Cortex of kidney (tissue), 1 donor: ENCODE measurements at places on chromosomes 11 and 22.

GRCh38 chr22:31039393-31039792 is 41.7 kb upstream of the SMTN start:
- no peak for DNase-seq

DNA sequence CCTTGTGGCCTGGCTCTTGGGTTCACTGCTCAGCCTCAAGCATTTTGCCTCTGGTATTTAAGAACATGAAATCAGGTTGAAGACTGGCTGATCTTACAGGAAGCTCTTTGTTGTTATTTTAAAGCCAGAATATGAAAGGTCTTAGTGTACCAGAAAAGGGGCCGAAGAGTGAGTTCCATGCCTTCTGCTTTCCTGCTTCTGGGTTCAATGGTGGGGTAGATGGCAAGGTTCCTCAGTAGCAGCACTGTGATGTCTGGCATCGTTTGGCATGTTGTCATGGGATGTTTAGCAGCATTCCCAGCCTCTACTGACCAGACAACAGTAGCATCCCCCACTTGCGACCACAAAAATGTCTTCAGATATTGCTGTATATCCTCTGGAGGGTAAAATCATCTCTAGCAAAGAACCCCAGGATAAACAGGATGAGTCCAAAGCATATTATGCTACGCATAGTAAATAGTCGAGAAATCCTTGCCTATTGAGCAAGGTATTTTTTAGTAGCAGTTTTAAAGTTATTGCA is 2.4 kb downstream of the VPS26B start:
- no peak for DNase-seq

GRCh38 chr11:14809466-14809865 is 82.6 kb downstream of the CYP2R1 start:
- DNase-seq, result no peak

DNA sequence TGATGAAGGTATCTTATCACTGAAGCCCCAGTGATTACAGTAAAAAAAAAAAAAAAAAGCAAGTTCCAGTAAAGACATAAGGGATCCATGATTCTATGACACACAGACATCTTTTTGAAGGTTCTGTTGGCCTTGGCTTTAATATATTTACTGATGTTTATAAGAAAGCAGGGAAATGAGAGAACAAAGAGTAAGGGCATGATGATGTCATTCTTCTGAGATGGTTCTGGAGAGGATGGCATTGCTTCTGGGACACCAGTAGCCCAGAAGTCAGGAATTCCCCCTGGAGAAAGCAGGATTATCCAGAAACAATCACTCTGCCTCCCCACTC is 233.6 kb downstream of the FAM76B start:
- DNase-seq, result no peak

GRCh38 chr11:78311702-78312371 is 105.8 kb downstream of the GAB2 start:
- DNase-seq, result no peak

DNA sequence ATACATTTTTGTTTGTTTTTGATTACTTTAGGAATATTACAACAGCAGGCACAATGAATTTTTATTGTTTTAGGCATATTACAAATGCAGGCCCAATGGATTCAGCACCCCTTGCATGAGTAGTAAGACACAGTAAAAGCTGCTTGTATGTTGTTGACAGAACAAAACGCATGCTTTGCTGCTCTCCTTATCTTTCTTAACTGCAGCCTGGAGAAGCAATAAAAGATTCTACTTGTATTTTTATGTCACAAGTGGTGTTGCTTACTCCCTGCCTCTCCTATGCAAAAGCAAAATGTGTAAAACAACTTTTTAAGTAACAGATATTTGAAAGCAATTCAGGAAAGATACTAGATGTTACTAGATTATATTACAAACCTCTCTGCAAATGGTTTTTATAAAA is 73.9 kb downstream of the TRPC6 start:
- no peak for DNase-seq

DNA sequence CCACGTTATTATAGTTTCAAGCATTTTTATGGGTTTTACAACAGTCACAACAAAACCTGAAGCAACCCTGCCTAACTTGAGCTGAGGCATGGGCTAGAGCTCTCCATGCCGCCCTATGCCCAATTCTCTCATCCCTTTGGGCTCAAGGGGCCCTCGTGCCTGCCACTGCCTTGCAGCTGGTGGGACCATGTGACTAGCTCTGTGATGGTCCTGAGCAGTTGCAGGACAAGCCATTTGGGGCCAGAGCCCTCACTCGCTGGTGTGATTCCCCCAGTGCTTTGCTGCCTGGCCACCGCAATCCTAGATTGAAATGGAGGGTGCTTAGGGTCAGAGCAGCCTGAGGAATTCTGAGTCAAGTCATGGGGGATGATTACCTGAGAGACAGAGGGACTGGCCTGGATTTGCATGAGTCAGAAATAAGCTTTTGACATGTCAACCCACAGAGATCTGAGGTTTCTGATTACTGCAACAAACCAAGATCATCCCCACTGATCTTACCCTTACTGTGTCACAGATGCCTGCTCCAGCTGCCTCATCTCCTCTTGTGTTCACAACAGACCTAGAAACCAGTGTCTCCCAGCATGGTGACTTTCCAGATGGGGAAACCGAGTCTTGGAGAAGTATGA is 323.7 kb downstream of the BRD1 start:
- DNase-seq, result no peak

- no peak for DNase-seq
Measured at GRCh38 chr11:45168366-45169130, 22.1 kb downstream of the PRDM11 start.

DNA sequence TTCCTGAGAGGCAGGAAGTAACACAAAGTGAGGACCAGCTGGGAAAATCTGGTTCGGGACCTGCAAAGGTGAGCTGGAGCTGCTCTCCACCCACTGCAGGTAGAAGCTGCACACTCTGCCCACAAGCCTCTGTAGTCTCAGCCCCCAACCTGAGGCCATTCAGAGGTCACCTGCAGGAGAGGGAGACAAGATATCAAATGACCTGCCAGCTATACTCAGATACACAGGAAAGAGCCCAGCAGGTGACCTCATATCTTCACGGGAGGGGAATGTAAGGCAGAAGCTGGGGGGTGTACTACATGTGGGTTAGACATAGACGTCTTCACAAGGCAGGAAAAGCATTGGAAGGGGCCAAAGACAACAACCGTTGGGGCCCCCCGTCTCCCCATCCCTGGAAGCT is 86.1 kb downstream of the APIP start:
- DNase-seq, result no peak

DNA sequence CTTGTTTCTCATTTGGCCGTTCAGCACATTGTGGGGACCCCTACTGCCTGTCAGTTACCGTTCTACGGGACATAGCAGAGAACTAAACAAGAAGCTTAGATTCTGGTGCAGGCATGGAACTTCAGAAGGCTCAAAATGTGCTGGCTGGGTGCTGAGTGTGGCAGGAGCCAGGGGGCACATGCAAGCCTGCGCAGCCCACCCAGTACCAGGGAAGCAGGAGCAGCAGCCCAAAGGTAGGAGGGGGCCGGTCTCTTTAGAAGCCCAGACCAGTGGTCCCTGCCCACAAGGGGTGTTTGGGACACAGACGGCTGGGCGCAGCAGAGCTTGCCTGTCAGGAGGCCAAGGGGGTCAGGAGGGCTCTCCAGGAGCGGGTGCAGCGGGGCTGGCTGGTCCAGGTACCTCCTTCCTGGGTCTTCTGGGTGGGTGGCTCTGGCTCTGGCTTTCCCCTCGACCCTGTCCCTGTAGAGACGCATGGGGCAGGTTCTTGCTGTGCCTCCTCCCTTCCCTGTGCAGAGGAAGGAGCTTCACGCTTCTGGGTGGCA is 2.2 kb downstream of the PTDSS2 start:
- DNase-seq, result no peak

- no peak for DNase-seq
Measured at GRCh38 chr22:41394012-41394356, 12.2 kb downstream of the TEF start.

GRCh38 chr22:24413736-24414385 is 13.5 kb upstream of the ADORA2A start:
- DNase-seq, result no peak

GRCh38 chr11:58912124-58912523 is 27.2 kb upstream of the GLYATL1 start:
- no peak for DNase-seq

GRCh38 chr22:32103658-32104315 is 55.3 kb downstream of the C22orf42 start:
- no peak for DNase-seq

DNA sequence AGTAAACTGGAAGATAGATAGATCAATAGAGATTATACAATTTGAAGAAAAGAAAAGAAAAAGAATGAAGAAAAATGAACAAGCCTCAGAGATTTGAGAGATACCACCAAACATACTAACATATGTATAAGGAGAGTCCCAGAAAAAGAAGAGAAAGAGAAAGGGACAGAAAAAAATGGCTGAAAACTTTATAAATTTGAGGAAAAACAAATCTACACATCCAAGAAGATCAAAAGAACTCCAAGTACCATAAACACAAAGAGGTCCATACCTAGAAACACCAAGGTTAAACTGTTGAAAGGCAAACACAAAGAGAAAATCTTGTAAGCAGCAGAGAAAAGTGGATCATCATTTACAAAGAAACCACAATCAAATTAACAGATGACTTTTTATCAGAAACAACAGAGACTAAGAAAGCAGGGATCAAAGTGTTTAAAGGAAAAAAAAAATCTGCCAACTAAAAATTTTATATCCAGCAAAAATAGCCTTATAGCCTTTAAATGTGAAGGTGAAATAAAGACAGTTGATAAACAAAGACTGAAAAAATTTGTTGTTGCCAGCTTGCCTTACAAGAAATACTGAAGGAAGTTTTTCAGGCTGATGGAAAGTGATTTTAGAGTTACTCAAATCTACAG is 11.8 kb upstream of the AKIP1 start:
- no peak for DNase-seq

GRCh38 chr11:130022799-130023198 is 20.2 kb upstream of the PRDM10 start:
- DNase-seq, result no peak

- DNase-seq, result no peak
Measured at GRCh38 chr22:31347251-31348008, 1.3 kb upstream of the PATZ1 start.

GRCh38 chr22:44971651-44972362 is 38.0 kb downstream of the PHF21B start:
- no peak for DNase-seq

DNA sequence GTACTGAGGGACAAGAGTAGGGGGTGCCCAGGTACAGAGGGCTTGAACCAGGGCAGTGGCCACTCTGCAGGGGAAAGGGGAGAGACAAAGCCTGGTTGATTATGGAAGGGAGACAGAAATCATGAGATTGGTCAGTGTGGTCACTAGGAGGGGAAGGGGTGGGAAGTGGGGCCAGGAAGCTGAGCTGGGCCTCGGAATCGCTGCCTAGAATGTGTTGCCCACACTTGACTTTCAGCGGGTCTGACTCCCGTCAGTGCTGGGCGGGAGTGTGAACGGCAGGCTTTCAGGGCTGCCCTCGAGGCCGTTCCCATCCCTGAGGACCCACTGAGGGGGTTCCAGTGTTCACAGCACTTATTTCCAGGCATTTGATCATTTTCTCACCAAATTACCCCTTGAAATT is 5.9 kb downstream of the DAGLA start:
- DNase-seq, result no peak

DNA sequence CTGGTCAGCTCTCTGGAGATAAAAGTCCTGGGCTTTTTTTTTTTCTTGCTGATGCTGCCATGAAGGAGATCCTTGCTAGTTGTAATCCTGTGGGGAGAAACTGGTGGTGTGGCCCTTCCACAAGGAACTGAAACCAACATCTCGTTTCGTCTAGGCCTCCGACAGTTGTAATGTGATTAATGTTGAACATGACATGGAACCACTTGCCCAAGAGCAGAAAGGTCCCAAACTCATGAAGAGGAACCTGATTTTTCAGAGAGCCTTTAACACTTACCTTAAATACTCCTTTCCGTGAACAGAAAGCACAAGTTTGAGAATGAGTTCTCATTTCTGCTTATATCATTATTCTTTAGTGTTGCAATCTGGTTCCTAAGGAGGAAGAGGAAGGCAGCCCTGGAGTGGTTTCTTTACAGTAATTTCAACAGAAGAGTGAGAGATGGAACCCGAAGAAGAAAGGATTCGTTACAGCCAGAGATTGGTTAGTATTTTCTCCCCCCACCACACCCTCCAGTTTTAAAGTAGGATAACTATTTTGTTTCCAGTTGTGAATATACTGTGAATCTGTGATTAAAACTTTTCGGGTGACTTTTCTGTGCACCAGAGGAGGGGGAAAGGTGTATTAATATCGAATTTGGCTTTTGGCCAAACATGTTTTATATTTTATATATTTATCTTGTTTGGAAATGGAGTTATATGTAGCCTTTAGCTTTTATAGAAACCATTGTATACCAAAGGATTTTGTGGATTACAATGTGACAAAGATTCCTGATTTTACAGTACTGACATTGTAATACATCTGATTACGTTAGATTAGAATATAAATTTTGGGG is 2.0 kb downstream of the KDM2A start:
- DNase-seq, result no peak

- DNase-seq, result no peak
Measured at GRCh38 chr11:7511401-7511800, 2.4 kb upstream of the PPFIBP2 start.

DNA sequence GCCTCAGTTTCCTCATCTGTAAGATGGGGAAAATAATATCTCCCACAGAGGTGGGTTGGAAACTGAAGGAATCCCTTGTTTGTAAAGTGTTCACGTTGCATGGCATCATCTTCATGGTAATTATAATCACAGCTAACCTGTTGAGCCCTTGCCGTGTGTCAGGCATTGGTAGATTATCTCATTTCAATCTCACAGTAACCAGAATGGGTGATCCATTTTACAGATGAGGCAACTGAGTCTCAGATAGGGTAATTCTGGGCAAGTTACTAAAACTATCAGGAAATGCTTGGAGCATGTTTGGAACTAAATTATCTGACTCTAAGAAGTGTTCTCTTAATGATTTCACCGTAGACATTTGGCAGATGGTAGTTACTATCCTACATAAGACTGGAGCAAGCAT is 109.4 kb downstream of the NAV2 start:
- DNase-seq, result no peak

- DNase-seq, result no peak
Measured at GRCh38 chr22:36053242-36054147, 24.9 kb upstream of the RBFOX2 start.

GRCh38 chr11:130246738-130247137 is 68.0 kb downstream of the ZBTB44 start:
- DNase-seq, result no peak

GRCh38 chr22:40396882-40397281 is 26.5 kb downstream of the SGSM3 start:
- no peak for DNase-seq

- no peak for DNase-seq
Measured at GRCh38 chr11:109972939-109973338, 120.3 kb upstream of the ZC3H12C start.

- no peak for DNase-seq
Measured at GRCh38 chr11:116037861-116038260, 533.6 kb upstream of the CADM1 start.

DNA sequence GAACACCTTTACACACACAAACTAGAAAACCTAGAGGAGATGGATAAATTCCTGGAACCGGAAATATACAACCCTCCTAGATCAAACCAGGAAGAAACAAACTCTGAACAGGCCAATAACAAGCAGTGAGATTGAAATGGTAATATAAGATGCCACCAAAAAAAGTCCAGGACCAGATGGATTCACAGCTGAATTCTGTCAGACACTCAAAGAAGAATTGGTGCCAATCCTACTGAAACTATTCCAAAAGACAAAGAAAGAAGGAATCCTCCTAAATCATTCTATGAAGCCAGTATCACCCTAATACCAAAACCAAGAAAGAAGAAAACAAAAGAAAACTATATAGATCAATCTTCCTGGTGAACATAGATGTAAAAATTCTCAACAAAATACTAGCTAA is 33.9 kb downstream of the PIWIL3 start:
- no peak for DNase-seq

- no peak for DNase-seq
Measured at GRCh38 chr11:95592471-95592870, 197.1 kb downstream of the FAM76B start.
